Type B pancreatic cell (in vitro differentiated cells): ENCODE measurements at places on chromosomes 5 and 9. TPM values are rescaled to one million over a fixed set of nuclear protein-coding genes. Genes with fewer than 3 reads are reported as not detected.
A peak's percentile ranks its signal among the peaks of the same experiment; 100 is the strongest.

- no peaks in the 10 kb centered on the region for H3K4me1 ChIP-seq
- no peaks in the 10 kb centered on the region for H3K27me3 ChIP-seq
- H3K4me3 ChIP-seq = no peak overlapping the region
- no peak for DNase-seq
- no peak overlapping the region for H3K27ac ChIP-seq
These were observed 138.9 kb upstream of the SGCD start for GRCh38 chr5:156188016-156188415.

GRCh38 chr5:124515497-124516245, 230.8 kb downstream of the ZNF608 start:
- no peak for DNase-seq
- no peak overlapping the region for H3K27ac ChIP-seq
- H3K4me1 ChIP-seq = peaks cover 17% of the 10 kb centered on the region
- no peaks in the 10 kb centered on the region for H3K36me3 ChIP-seq

The ENTREP1 gene
- 3.0 and 4.1 TPM in 2 replicates for total RNA-seq

The SLCO6A1 gene
- 0.43 and 1.4 TPM in 2 replicates for total RNA-seq

- peaks cover 6% of the 10 kb centered on the region for H3K36me3 ChIP-seq
- H3K4me3 ChIP-seq = no peak overlapping the region
- H3K4me1 ChIP-seq = peaks cover 10% of the 10 kb centered on the region
- peak; percentile 62 for DNase-seq
- no peaks in the 10 kb centered on the region for H3K27me3 ChIP-seq
These were observed 46.0 kb downstream of the AHRR start for GRCh38 chr5:367358-368130.

GRCh38 chr5:79436224-79436623, 77.7 kb downstream of the HOMER1 start:
- H3K27ac ChIP-seq = no peak overlapping the region
- H3K36me3 ChIP-seq = peaks cover 8% of the 10 kb centered on the region
- H3K27me3 ChIP-seq = no peaks in the 10 kb centered on the region
- no peaks in the 10 kb centered on the region for H3K4me1 ChIP-seq

DNA sequence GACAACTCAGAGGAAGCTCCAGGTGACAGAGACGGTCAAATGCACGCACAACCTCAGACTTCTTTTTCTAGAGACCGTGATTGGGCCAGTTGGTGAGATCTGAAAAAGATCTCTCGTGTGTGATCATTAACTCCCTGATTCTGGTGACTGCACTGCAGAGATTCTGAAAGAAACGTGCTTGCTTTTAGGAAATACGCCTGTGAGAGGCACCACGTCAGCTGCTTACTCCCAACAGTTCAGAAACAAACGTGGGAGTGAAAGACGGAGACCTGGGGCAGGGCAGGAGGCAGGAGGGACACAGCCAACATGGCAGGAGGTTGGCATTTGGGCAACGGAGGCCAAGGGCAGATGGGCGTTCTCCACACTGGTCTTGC, 15.9 kb downstream of the SLC12A7 start:
- no peak for DNase-seq
- peaks cover 4% of the 10 kb centered on the region for H3K36me3 ChIP-seq
- H3K27me3 ChIP-seq = no peaks in the 10 kb centered on the region
- no peak overlapping the region for H3K4me3 ChIP-seq

GRCh38 chr5:68389618-68390017, 174.1 kb downstream of the PIK3R1 start:
- no peak for DNase-seq
- H3K4me3 ChIP-seq = no peak overlapping the region
- H3K36me3 ChIP-seq = no peaks in the 10 kb centered on the region
- no peak overlapping the region for H3K27ac ChIP-seq
- H3K27me3 ChIP-seq = no peaks in the 10 kb centered on the region

DNA sequence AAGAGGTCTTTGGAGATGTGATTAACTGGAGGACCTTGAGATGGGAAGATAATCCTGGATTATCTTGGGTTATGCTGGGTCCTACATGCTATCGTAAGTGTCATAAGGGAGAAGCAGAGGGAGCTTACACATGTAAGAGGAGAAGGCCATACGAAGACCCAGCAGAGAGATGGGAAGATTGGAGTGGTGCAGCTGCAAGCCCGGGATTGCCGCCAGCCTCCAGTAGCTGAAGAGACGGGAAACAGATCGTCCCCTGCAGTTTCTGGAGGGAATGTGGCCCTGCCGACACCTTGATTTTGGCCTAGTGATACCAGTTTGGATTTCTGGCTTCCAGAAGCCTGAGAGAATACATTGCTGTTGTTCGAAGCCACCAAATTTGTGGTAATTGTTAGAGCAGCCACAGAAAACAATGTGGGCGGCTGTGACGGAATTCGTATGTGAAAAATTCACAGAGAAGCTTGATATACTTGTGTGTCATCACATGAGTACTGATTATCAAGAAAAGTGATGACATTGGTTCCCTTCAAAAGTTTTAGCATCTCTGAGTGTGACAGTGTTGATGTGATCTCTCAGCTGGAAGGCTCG, 86.9 kb downstream of the CYFIP2 start:
- no peak overlapping the region for H3K27ac ChIP-seq
- H3K4me3 ChIP-seq = no peak overlapping the region
- peaks cover 13% of the 10 kb centered on the region for H3K36me3 ChIP-seq
- peaks cover 5% of the 10 kb centered on the region for H3K4me1 ChIP-seq
- H3K27me3 ChIP-seq = no peaks in the 10 kb centered on the region

GRCh38 chr5:167792514-167792913, 498.9 kb upstream of the WWC1 start:
- no peak overlapping the region for H3K4me3 ChIP-seq
- no peaks in the 10 kb centered on the region for H3K36me3 ChIP-seq
- peaks cover 9% of the 10 kb centered on the region for H3K4me1 ChIP-seq
- DNase-seq = no peak

The FBP2 gene
- total RNA-seq = not detected in 2 replicates

The SLC34A1 gene
- 0.12 and 0.22 TPM in 2 replicates for total RNA-seq

The HARS2 gene
- total RNA-seq = 35.3 and 39.3 TPM in 2 replicates

DNA sequence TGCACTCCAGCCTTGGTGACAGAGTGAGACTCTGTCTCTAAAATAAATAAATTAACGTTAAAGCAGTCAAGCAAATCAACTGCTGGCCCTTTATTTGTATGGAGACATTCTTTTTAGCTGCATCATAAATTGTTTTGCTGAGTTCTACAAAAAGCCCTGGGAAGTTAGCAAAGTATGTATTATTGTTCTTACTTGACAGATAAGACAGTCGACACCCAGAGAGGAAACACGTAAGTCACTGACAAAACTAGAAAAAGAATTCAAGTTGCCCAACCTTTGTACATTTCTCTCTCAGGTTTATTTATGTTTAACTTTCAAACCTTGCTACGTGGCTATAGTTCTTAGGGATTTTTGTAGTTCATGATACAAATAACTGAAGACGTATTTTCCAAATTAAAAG, 40.4 kb upstream of the MACIR start:
- peak overlapping the region; percentile 82 for H3K27ac ChIP-seq
- H3K27me3 ChIP-seq = no peaks in the 10 kb centered on the region
- no peak overlapping the region for H3K4me3 ChIP-seq
- DNase-seq = no peak
- H3K36me3 ChIP-seq = no peaks in the 10 kb centered on the region

GRCh38 chr5:173327948-173328843, at the start of gene STC2:
STC2 (minus strand) TSS chr5:173328414; CDS start chr5:173328193, 221 bp downstream.
- peak within 1 kb of the TSS; percentile 99 for H3K4me3 ChIP-seq
- peaks cover 35% of the 10 kb centered on the region for H3K4me1 ChIP-seq
- DNase-seq = peak; percentile 84
- peaks cover 63% of the 10 kb centered on the region for H3K27me3 ChIP-seq
- H3K27ac ChIP-seq = peak within 1 kb of the TSS; percentile 97

DNA sequence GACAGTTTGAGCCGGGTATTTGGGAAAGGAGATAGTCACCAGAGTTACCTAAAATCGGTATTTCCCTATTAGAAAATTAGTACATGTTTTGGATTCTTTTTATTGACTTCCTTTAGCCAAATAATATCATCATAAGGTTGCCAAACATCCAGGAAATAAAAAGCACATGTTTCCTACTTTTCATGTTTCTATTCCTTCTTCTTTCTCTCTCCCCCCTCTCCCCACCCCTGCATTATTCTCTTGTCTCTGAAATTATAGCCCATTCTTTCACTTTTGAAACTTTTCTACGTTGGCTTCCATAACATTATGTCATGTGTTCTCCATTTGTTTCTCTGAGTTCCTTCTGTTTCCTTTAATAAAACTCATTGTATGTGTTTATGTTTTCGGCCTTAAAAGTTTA, 161.9 kb downstream of the ALDH1A1 start:
- no peak for DNase-seq
- H3K4me3 ChIP-seq = no peak overlapping the region
- no peaks in the 10 kb centered on the region for H3K36me3 ChIP-seq
- peaks cover 4% of the 10 kb centered on the region for H3K4me1 ChIP-seq

The ESM1 gene
- 0.17 and 0.29 TPM in 2 replicates for total RNA-seq

DNA sequence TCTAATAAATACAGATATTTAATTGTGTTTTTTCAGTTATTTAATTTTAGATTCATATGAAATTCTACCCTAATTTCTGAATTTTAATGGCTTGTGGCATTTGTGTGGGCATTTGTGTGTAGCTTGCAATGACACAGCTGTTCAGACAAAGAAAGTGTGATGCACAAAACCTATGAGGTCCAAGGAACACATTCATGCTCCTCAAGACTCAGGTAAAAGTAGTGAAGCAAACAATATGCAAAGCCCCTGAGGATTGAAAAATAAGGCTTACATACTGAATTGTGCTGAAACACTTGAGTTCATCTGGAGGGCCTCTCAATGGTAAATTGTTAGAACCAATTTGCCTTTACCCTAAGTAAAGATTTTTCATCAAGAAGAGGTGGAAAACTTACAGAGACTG, 28.1 kb downstream of the IL7R start:
- DNase-seq = no peak
- peaks cover under 1% of the 10 kb centered on the region for H3K4me1 ChIP-seq

DNA sequence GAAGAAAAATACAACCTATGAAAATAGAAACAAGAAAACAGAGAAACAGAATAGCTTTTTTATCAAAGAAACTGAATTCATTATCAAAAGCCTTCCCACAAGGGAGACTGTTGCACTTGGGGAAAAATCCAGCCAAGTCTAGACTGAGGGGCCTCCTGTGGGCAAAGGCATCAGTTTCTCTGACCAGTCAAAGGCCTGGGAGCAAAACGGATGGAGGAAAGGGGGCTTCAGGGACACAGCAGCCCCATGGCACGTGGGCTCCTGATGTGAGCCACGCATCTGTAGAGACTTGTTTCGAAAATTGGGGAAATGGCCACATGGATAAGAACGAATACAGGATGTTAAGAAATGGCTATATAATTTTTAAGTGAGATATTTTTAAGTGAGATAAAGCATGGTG, 21.1 kb downstream of the ZDHHC11B start:
- no peak overlapping the region for H3K4me3 ChIP-seq
- no peak overlapping the region for H3K27ac ChIP-seq
- peaks cover 6% of the 10 kb centered on the region for H3K27me3 ChIP-seq
- peak; percentile 31 for DNase-seq
- no peaks in the 10 kb centered on the region for H3K36me3 ChIP-seq

The IFNK gene
- not detected in 2 replicates for total RNA-seq

The TAF11L2 gene
- not detected in 2 replicates for total RNA-seq

DNA sequence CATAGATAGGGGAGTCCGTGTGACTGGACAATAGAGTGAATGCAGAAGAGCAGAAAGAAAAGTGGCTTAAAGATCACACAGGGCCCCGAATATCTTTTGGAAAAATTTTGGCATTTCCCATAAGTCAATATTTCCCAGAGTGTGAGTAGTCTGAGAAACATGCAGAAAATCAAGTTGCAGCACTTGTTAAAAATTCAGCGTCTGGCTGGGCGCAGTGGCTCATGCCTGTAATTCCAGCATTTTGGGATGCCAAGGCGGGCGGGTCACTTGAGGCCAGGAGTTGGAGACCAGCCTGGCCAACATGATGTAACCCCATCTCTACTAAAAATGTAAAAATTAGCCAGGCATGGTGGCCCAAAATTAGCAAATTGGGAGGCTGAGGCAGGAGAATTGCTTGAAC, 227.0 kb downstream of the DRD1 start:
- H3K36me3 ChIP-seq = no peaks in the 10 kb centered on the region
- peaks cover 6% of the 10 kb centered on the region for H3K27me3 ChIP-seq
- peaks cover 16% of the 10 kb centered on the region for H3K4me1 ChIP-seq
- DNase-seq = no peak
- H3K27ac ChIP-seq = no peak overlapping the region

The ALAD gene
- 41.4 and 57.0 TPM in 2 replicates for total RNA-seq

DNA sequence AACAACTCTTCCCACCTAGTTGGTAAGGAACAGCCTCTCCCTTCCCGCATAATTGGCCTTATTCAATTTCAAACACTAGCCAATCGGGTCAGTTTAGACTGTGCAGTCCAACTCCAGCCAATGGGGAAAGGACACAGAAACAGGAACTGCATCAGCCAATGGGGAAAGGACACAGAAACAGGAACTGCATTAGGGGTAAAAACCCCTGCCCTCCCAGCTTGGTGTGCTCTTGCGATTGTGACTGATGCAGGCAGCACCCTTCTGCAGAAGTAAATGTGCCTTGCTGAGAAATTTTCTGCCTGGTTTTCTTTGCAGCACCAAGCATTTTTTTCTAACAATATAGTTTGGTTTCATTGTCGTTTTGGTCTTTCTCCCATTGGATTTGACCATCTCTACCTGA, 8.5 kb upstream of the GLT6D1 start:
- no peak overlapping the region for H3K4me3 ChIP-seq
- peaks cover 6% of the 10 kb centered on the region for H3K27me3 ChIP-seq
- H3K4me1 ChIP-seq = no peaks in the 10 kb centered on the region
- H3K27ac ChIP-seq = no peak overlapping the region

The CYSRT1 gene
- 0.86 and 1.5 TPM in 2 replicates for total RNA-seq

GRCh38 chr5:150175536-150175935, 9.0 kb downstream of the CDX1 start:
- no peaks in the 10 kb centered on the region for H3K36me3 ChIP-seq
- H3K4me1 ChIP-seq = peaks cover 15% of the 10 kb centered on the region
- H3K4me3 ChIP-seq = no peak overlapping the region
- no peak overlapping the region for H3K27ac ChIP-seq
- H3K27me3 ChIP-seq = peaks cover 9% of the 10 kb centered on the region

DNA sequence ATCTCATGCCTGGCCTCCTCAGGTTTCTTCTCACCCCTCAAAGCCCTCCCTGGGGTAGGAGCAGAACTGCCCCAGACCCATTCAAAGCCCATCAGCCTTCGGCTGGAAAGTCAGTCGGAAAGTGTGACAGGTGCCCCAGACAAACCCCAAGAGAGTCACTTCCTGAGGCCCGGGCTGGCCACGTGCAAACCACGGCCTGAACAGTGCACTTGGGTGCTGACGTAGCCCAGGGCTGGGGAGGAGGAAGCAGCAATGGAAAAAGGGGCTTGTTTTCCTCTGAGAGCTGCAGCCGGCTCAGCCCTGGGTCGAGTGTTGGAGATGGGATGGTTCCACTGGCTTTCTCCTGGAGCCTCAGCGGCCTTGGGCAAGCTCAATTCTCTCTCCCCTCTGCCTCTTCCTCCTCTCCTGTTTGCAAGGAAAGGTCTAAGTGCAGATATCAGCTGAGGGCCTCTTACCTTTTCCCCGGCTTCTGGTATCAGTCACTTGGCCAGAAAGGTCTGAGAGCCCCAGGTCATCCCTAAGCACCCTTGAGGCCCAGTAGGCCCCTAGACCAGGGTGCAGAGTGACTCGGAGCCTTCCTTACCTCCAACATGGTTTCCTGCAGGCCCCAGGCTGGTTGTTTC, 5.9 kb upstream of the EGR1 start:
- no peak overlapping the region for H3K27ac ChIP-seq
- H3K36me3 ChIP-seq = no peaks in the 10 kb centered on the region
- H3K27me3 ChIP-seq = peaks cover 22% of the 10 kb centered on the region
- H3K4me1 ChIP-seq = peaks cover 13% of the 10 kb centered on the region
- no peak overlapping the region for H3K4me3 ChIP-seq
